ENCODE measurements at places on chromosomes 7 and 10.

DNA sequence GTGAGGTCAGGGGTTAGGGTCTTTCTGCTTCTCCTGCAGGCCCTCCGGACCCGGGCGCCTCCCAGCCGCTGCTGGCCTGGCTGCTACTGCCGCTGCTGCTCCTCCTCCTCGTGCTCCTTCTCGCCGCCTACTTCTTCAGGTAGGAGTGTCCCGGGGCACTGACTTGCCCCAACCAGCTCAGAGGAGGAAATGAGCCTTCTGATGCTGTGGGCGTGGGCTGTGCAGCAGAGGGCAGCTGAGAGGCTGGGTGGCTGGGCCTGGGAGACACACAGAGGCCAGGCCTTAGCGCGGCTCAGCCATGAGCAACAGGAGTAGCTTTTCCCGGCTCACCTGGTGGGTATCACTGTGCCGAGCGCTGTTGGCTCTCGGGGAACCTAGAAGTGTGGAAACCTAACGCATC, 78.9 kb downstream of the MKI67 start:
- DNase-seq, result peak; percentile 52

DNA sequence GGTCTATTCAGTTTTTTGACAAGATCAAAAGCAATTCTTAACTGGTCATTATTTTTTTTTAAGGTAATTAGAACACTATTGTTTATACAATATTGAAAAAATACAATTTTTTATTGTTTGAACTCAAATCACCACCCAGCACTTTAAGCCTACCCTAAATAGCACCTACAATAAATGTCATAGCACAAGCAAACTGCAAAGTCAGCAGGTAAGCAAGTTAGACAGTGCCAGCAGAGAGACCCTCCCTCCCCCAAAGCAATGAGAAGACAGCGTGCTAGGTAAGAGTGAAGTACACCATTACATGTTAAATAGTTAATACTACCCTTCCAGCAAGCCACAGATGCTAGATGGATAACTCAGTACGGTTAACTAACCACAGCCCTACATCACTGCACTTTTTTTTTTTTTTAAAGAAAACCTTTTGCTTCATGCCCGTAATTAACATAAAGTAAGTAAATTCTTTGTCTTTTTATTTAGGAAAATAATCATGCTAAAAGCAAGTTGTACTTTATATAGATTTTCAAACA, 120.0 kb downstream of the UBE2H start:
- DNase-seq, result no peak

DNA sequence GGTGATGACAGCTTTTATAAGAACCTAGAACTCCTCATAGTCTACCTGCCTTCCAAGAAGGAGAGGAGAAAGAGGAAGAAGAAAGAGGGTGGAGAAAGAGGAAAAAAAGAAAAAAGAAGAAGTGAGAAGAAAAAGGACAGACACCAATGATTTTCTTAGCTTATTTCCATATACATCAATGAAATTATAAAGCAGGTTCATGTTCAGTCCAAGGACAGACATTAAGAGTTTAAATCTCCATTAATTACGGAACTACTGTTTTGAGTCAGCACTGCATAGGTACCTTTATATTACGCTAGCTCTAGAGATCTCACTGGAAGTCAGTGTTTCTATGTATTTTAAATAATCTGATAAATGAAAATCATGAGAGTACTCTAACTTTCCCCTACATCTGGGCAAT, 309.0 kb upstream of the HGF start:
- no peak for DNase-seq

GRCh38 chr10:133176546-133176945, 16.5 kb downstream of the KNDC1 start:
- DNase-seq, result no peak

DNA sequence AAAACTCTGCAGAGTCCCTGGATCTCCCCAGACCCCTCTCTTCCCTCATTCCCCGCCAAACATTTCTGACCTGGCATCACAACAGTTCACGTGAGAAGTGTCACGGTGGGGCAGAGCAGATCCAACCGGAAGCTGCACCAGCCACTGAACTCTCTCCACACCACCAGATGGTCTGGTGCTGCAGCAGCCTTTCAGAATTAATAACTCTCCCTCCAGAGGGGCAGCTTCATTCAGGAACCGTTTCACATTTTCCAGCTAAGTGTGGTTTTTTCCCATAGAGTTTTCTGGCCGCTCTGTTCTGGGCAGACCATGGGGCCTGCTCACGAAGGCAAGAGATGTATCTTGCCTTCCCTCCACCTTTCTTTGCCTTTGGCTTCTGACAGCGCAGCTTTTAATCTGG, 486.7 kb upstream of the GALNT17 start:
- no peak for DNase-seq

DNA sequence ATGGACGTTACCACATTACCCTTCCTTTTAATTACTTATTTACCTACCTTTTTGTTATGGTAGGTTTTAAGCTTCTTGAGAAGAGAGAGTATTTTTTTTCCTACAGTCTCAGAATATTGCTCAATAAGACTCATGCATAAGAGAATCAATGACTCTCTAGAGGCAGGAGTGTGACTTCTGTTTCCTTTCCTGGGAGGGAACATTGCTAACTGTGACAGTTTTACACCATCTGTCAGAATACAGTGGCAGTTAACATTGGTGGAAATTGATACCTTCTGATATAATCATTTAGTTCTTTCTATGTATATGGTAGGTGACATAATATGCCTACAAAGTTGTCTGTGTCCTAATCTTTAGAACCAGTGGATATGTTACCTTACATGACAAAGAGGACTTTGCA, 348.7 kb upstream of the POT1 start:
- DNase-seq, result no peak

DNA sequence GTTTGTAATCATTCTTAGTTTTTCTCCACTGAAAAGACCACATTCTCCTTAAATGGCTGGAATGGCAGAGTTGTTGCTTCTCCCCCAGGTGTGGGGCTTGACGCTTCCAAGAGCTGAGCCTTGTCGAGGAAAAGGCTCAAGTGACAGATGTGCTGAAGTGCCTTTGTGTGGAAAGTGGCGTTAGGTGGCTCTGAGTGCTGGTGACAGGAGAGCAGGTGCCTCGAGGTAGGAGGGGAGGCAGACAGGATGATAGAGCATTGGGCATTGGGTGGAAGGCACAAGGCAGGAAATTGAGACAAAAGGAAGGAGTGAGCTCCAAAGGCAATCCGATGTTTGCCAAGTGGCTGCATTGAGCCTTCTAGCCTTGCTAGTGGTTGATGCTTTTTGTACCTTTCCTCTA, 6.7 kb downstream of the KIAA1217 start:
- no peak for DNase-seq

DNA sequence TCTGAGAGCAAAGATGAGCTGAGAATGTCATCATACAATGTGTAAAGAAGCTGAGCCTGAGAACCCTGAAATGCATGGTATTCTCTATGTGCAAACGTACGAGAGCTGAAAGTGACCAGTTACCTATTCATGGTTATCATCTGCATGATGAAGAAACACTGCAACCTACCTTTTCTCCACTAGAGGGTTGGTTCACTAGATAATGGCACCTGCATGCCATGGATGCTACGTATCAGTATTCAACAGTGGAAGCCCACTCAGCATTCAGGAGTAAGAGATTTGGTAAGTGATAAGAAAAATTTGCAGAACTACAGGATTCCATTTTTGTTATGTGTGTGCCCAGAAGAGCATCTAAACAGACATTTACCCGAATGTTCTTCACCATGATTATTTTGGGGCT, 145.4 kb downstream of the PTPRN2 start:
- no peak for DNase-seq

GRCh38 chr10:120392245-120392644, 64.8 kb upstream of the PLPP4 start:
- no peak for DNase-seq

- DNase-seq, result no peak
Observed at GRCh38 chr10:36421992-36422391, 703.4 kb upstream of the ANKRD30A start.

- DNase-seq, result no peak
Observed at GRCh38 chr7:141889321-141889720, 26.9 kb upstream of the OR9A4 start.

- no peak for DNase-seq
Observed at GRCh38 chr10:88086187-88086960, 222.9 kb downstream of the PTEN start.
